Activated T-cell treated with anti-CD3 and anti-CD28 coated beads, Interleukin-2, amount 50 U/mL, for 1 hour (primary cell): ENCODE measurements at places on chromosomes 7 and 10.

- no peak for DNase-seq
These were observed 3.2 kb downstream of the INSIG1 start for GRCh38 chr7:155300641-155301452.

- DNase-seq, result no peak
These were observed 58.7 kb downstream of the ITGA8 start for GRCh38 chr10:15660990-15661389.

DNA sequence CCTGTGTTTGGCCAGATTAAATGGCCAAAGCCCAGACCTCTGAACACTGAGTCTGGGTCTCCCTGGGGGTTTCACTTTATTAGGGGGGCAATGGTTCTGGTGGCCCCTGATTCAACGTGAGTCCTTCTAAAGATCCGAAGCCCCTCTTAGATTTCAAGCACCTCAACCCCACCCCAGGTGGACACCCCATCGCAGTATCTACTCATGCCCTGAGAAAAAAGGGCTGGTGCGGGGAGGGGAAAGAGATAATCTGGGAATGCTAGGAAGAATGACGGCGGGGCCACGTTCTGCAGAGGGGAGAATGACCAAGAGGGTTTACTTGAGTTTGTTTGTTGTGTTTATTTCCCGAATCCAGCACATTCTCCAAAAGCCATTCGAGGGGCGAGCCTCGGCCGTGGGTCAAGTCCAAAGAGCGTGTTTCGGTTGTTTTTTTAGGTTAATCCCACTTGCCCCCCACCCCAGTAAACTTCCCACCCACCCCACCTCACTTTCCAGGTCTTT is 832 bp downstream of the PDLIM1 start:
- DNase-seq, result no peak

- no peak for DNase-seq
These were observed 75.6 kb upstream of the INSIG1 start for GRCh38 chr7:155222061-155222460.

DNA sequence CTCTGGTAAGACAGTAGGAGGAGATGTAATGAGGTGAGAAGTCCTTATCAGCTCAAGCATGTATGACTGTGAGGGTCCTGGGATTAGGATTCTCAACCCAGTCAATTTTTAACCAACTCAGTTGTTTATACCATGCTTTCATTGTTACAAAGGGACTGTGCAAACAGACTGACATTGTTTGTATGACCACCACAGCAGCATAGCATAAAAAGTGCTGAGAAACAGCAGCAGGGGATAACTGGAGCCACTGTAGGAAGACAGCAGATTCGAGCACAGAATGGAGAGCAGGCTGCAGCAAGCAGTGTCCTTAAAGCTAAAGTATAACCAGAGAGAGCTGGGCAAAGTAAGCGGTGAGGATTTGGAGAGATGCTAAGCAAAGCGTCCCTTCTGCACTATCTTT is 829.5 kb downstream of the REEP3 start:
- no peak for DNase-seq

- no peak for DNase-seq
These were observed 10.6 kb upstream of the PLEKHA1 start for GRCh38 chr10:122363722-122364463.

- DNase-seq, result no peak
These were observed 164.3 kb downstream of the BMPER start for GRCh38 chr7:34069676-34070075.
